Activated T-helper 1 cell treated with anti-CD3 and anti-CD28 coated beads, Interleukin-2, amount 50 U/mL, for 16 hours (primary cell): ENCODE measurements at places on chromosomes 16 and 17.
A peak's percentile ranks its signal among the peaks of the same experiment; 100 is the strongest.

GRCh38 chr16:58885528-58886170 is 151.5 kb upstream of the GOT2 start:
- DNase-seq: no peak

DNA sequence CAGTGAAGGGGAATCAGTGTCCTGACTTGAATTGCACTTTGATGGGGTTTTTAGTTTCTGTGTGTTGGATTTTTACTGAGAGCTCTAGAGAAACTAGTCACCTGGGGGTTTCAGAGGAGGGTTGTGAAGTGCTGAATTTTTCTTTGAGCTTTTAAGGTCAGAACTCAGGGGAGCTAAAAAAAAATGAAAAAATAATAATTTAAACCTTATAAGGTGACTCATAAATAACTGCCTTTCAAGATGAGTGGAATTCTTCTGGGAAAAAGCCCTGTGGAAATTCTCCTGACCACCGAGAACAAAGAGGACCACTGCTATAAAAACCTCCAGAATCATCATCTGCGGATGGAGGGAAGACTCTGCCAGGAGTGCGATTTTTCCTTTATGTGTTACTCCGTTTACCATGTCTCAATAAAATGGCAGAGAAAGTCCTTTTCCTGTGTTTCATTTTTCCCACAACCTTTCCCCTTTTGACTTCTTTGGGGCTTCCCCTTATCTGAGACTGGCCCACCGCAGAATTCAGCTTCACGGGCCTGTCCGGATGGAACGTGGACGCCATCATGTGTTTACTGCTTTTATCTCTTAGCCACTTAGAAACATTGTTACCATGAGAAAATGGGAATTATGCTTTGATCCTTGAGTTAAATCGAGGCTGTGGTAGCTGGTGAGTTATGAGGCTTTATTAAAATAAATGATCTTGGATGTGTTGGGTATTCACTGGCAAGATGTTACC is 39.7 kb downstream of the RPTOR start:
- no peak for DNase-seq

DNA sequence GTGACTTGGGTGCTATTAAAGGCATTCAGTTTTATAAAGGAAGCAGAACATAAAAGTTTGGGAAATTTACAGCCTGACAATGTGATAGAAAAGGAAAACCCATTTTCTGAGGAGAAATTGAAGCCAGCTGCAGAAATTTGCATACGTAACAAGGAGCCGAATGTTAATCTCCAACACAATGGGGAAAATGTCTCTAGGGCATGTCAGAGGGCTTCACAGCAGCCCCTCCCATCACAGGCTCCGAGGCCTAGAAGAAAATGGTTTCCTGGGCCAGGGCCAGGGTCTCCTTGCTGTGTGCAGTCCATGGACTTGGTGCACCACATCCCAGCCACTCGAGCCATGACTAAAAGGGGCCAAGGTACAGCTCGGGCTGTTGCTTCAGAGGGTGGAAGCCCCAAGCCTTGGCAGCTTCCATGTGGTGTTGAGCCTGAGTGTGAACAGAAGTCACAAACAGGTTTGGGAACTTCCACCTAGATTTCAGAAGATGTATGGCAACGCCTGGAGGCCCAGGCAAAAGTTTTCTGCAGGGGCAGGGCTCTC is 23.9 kb upstream of the TOM1L1 start:
- DNase-seq: no peak

DNA sequence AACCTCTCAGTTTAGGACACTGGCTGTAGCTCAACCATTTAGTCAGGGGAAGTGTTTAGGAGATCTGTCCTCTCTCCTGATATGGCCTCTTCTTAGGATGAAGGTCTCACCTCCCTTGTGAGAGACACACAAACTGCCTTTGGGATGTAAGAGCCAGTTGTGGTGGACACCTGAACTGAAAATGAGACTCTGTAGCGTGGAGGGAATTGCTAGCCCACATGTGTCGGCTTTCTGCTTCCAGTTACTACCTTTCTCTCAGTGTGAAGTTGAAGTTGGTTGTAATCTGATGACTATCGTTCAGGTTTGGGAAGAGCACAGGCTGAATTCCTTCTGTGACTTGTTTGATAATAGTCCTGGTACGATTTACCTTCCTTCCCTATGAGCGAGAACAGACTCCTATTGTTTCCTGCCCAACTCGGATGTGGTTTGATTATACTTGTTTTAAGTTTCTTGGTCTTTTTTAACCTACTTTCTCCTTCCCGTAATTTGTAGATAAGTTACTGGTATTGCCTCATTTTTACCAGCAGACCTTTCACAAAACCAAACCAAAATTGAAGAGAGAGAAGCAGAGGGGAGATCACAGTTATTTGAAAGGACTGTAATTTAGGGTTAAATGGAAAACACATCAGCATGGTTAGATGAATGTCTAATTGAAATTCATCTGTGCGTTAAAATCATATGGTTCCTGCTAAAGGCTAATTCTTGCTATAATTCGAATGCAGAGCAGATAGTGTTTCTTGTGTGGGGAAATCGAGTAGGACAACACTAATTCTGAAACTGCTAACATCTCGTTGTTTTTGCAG is 43.2 kb downstream of the CLEC16A start:
- DNase-seq: no peak

DNA sequence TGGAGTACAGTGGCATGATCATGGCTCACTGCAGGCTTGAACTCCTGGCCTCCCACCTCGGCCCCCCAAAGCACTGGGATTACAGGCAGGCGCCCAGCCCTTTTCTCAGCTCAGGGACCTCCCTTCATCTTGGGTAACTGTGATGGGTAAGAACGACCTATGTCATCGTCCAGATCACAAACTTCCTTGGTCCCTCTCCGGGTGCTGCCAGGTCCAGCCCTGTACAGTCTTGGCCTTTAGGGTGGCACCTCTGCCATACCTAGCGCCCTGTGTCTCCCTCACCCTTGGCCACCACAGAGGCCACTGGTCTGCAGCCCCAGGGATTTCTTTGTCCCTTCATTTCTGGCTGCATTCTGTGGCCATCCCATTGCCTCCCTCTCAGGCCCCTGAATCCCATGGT is 29.7 kb upstream of the ZFP90 start:
- DNase-seq: no peak

GRCh38 chr17:16934836-16935235 is 37.1 kb downstream of the TNFRSF13B start:
- DNase-seq: no peak

DNA sequence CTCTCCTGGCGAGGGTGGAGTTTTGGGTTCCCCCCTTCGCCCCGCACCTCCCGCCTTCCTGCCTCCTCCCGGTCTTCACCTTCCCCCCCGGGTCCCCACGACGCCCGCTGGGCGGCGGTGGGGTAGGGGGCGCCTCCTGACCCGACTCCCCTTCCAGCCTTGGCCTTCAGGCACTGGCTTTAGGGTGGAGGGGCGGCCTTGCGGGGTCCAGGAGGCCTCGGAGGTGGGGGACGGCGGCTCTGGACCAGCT is 2.4 kb downstream of the SLC16A3 start:
- DNase-seq: no peak

- peak; percentile 14 for DNase-seq
Measured at GRCh38 chr16:89358030-89359005, 132.0 kb downstream of the ANKRD11 start.

DNA sequence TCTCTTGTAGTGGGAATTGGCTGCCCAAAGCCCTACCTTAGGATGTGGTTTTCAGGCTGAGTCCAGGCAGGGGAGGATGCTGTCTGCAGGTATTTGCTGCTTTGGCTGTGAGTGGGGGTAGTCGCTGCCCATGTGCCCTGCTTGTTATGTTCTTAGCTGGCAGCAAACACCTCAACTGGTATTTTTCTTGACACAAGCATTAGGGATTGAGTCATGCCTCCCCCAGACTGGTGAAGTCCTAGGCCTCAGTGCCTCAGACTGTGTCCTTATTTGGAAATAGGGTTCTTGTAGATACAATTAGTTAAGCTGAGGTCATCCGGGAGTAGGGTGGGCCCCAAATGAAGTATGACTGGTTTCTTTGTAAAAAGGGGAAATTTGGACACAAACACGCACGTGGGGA is 808.3 kb upstream of the EEF2KMT start:
- no peak for DNase-seq

- no peak for DNase-seq
Measured at GRCh38 chr17:40598619-40599467, 33.6 kb upstream of the CCR7 start.

GRCh38 chr17:31428111-31428510 is 36.6 kb downstream of the RAB11FIP4 start:
- DNase-seq: no peak

GRCh38 chr17:48593840-48594537 is 410 bp upstream of the HOXB5 start:
- peak; percentile 63 for DNase-seq

DNA sequence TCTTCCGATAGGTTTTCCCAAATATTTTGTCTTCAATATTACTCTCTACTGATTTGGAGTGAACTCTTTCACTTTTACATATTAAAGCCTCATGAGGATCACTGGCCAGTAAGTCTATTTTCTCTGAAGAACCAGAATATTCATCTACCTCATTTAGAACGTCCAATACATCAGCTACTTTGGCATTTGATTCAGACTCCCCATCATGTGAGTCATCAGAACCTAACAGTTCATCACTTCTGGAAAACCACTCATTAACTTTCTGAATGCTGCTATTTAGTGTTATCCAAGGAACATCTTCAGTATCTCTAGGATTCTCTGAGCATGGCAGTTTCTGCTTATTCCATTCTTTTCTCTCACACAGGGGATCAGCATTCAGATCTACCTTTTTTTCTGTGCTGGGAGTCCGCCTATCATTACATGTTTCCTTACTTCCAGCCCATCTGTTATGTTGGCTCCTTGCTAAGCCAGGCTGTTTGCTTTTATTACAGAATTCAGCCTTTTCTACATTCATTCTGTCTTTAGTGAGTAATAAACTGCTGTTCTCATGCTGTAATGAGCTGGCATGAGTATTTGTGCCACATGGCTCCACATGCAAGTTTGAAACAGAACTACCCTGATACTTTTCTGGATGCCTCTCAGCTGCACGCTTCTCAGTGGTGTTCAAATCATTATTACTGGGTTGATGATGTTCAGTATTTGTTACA is 30.9 kb downstream of the BRCA1 start:
- no peak for DNase-seq

DNA sequence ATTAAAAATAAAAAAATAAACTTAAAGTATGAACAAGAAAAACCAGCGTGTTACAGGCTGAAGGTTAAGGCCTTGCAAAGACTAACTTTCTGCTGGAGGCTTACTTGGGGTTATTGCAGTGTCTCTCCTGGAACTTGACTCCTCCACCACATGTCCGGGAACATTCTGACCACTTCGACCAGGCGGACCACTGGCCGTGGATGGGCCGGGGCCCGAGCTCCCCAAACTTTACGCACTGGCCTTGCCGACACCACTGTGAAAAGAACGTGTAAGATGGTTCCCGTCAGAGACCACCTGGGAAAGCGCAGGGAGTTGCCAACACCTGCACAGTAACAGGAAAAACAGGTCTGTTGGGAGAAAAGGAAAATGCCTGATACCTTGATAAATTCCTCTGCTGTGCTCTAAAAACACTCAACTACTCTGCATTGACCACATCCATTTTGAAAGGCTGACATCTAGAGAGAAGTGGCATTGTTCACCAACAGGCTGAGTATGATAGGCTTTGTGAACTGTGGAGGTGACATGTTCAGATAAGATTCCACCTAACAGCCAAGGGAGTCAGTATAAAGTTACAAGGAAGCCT is 99.1 kb downstream of the ADAMTS18 start:
- DNase-seq: no peak

- DNase-seq: no peak
Measured at GRCh38 chr17:64205804-64206203, 57.3 kb downstream of the TEX2 start.

DNA sequence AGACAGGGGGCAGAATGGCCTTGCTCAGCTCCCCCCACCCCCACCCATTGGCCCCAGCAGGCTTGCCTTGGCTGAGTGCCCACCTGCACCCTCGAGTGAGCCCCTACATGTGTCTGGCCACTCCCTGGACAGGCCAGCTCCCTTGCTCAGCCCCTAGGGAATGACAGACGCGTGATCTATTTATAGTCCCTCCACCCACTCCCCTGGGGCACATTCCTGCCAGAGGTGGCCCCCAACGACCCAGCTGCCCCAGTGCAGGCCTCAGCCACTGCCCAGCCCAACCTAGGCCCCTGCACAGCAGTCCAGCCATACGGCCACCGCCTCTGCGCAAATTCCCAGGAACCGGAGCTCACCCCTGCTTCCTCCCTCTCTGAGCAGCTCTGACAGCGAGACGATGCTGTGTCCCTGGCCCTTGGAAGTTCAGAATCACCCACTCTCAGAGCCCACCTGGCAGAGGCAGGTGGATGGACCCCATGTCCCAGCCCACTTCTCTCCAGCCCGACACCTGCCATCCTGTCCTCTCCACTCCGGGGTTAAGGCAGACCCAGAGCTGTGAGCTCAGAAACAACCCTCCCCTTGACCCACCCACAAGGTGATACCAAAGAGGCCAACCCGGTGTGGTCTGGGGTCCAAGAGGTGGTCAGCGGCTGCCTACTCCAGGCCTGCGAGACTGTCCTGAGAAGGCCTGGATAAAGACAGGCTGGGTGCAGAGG is 11.5 kb upstream of the P2RX1 start:
- DNase-seq: no peak

DNA sequence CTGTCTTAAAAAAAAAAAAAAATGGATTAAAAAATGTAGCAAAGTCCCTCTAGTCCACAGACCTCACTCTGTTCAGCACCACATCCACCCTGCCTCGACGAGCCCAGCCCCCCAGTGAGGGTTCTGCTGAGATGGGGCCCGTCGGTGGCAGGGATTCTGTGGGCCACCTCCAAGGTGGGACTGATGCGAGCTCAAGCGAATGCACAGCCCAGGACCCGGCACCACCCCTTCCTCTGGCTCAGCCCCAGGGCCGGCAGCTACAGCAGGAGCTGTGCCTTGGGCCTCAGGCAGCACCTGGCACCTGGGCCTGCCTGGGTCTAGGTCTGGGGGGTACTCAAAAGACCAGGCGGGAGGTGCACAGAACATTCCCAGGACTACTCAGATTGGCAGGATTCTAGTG is 59.5 kb downstream of the ZNF778 start:
- DNase-seq: no peak

GRCh38 chr17:28712032-28712704 is 480 bp upstream of the PROCA1 start:
- DNase-seq: peak; percentile 51

- no peak for DNase-seq
Measured at GRCh38 chr16:19196871-19197270, 28.8 kb downstream of the SYT17 start.

GRCh38 chr17:78993241-78993956 is 13.7 kb upstream of the LGALS3BP start:
- no peak for DNase-seq

- DNase-seq: no peak
Measured at GRCh38 chr16:86834451-86835035, 256.2 kb downstream of the FOXL1 start.

GRCh38 chr17:47622180-47622549 is 27.6 kb upstream of the KPNB1 start:
- DNase-seq: no peak

- DNase-seq: no peak
Measured at GRCh38 chr16:77943801-77944200, 78.5 kb upstream of the CLEC3A start.

GRCh38 chr17:50049636-50050035 is 6.3 kb upstream of the ITGA3 start:
- DNase-seq: no peak

DNA sequence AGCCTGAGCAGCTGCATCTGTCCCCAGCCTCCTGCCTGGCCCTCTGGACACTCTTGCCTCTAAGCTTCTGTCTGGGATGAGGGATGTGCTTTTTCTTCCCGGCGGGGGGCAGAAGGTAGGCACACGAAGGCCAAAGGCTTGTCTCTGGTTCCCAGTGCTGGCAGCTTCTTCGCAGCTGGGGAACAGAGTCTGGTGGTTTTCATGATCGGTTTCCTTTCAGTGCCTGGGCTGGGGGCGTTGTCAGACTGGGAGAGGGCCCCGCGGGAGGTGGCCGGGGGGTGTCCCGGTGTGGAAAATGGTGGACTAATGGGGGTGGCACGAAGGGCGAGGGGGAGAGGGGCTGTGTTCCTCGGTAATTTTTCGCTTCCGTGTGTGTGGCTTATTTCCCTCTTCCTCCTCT is 988 bp downstream of the RAP1GAP2 start:
- DNase-seq: no peak
